ENCODE measurements at places on chromosomes 2 and 18.

GRCh38 chr2:71700041-71700657 lies 246.8 kb downstream of the DYSF start:
- DNase-seq = no peak

DNA sequence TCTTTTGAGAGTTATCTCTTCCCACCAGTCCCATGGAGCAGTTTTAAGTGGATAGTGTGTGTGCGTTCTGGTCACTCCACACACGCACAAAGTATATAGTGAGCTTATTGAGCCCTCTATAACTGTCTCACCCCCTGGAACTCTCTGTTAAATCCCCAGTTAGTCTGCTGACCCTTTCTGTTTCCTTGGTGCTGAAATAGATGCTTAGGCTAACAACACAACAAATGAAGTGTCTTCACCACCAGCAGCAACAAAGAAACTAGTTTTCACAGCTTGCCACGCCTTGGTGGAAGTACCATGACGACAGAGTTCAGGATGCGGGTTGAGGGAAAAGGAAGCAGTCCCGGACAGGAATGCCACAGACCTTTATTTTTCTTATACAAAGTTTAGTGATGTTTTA lies 203.5 kb upstream of the TMEFF2 start:
- no peak for DNase-seq

GRCh38 chr2:197107291-197108269 lies 181.1 kb upstream of the PGAP1 start:
- no peak for DNase-seq

DNA sequence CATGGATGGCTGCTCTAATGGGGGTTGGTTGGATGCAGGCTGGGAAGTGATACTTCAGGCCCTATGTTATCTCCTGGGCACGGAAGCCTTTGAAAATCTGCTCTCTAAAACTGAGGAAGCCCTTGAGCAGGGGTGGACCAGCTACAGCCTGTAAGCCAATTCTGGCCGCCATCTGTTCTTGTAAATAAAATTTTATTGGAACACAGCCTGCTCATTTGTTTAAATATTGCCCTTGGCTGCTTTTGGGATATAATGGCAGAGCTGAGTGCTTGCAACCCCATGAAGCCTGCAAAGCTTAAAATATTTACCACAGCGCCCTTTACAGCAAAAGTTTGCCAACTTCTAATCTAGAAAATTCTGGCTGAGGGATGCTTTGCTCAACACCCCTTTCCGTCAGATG lies 11.9 kb upstream of the IGFBP2 start:
- no peak for DNase-seq

- DNase-seq = no peak
Observed at GRCh38 chr2:202494300-202495229, 118.4 kb downstream of the BMPR2 start.

- no peak for DNase-seq
Observed at GRCh38 chr2:317501-318424, 29.9 kb upstream of the ALKAL2 start.

DNA sequence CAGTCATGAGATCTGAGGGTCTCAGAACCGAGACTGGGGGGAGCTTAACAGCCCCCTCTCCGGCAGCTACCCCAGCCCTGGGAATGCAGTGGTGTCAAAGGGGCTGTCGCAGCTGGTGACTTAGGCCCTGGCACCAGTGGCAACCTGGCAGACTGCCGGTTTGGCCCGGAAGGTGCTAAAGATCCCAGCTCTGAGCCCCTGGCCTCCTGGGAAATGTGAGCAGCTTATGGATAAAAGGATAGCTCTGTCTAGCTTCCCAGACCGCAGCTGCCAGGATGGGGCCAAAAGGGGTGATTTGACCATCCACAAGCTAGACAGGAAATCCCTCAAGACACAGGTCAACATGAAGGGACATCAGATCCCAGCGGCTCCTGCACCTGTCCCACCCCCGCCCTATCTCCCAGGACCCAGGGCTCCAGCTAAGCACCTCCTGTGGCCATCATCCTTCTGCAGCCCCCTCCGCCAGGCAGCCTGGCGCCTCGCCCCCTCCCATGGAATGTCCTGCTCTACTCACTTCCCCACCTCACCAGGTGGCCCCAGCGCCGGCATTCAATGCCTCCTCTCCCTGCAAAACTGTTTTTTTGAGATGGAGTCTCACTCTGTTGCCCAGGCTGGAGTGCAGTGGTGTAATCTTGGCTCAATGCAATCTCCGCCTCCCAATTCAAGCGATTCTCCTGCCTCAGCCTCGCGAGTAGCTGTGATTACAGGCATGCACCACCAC lies 33.2 kb upstream of the EFHD1 start:
- no peak for DNase-seq

- peak; percentile 61 for DNase-seq
Observed at GRCh38 chr2:236512902-236513435, 56.7 kb upstream of the ACKR3 start.

DNA sequence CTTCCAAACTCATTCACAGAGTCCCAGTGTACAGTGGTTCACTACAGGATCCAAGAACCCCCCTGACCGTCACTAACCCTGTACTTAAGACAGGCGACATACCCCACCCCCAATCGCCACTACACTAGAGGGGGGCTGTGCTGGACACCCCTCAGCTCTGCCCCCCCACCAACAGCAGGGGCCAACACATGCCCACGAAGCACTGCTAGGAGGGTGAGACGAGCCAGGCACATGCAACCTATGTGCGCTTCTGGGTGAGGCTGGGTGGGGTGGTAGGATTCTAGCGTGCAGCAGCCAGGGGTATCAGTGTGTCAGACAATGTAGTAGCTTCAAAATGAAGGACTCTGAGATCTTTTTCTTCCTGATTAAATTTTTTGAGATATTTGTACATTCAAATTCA lies 67.8 kb downstream of the UXS1 start:
- DNase-seq = no peak

DNA sequence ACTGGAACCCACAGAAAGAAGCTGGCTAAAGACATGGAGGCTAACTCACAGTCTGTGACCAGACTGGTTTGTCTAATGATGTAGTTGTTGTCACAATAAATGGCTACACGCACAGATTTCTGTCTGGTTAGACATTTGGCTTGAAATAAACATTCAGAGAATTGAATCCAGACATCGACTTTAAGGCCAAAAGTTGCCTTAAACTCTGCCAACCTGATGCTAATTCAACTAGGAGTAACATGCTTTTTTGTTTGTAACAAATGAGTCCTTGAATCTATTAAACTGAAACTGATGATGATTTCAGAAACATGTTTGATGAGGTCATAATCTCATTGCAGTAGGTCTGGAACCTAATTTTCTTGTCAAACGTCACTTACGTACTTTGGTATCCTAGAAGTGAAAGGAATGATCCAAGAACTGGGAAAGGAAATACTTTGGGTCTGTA lies 123.8 kb downstream of the ERBB4 start:
- DNase-seq = no peak

DNA sequence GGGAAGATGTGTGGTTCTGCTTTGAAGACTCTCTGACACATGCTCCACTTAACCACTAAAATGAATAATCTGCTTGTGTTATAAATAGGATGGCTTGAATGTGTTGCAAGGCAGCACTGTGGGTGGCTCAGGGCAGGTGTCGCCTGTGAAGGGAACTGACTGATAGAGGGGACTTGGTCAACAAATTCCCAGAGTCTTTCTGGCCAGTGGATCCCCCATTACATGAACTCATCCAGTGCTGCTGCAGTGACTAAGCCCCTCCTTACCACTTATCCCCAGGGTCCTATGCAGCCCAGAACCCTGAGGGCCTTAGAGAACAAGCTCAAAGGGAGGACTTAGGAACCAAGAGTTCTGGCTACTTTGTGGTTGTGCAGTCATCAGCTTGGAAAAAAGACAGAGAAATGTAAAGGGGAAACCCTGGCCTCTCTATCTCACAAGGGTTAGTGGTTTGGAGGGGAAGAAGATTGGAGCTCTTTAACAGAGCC lies 226.2 kb upstream of the TNP1 start:
- peak; percentile 19 for DNase-seq

DNA sequence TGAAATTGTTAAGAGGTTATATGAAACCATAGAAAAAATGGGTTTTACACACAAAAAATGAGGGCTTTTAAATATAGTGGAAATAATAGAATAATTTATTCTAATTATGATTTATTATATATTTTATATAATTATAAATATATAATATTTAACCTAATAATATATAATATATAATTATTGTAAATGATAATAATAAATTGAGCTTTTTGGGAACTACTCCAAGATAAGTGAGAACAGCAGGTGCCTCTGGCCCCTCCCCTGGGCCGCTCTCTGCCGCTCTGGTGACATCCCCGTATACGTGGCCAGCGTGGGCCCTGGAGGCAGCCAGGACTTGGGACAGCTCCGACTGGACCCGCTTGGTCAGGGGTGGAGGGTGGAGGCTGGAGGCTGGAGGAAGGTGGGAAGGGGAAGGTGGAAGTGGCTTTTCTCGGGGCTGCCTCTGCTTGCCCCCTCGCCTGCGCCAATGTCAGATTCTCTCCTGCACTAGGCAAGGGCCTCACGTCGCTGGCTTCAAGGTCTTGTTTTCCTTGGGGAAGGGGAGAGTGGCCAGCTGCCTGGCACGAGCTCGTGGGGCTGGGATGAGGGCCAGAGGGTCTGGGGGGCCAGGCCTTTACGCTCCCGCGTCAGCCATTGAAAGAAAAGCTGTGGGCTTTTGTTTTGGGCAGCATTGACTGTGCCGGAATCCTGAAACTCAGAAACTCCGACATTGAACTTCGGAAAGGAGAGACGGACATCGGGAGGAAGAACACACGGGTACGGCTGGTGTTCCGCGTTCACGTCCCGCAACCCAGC lies 54.8 kb downstream of the NFATC1 start:
- DNase-seq = no peak

- peak; percentile 74 for DNase-seq
Observed at GRCh38 chr2:44974064-44974715, 32.7 kb downstream of the SIX3 start.
